GDM1 (cell line): ENCODE measurements at places on chromosomes 1 and 21.

- DNase-seq, result no peak
Measured at GRCh38 chr1:94855307-94855700, 35.1 kb downstream of the SLC44A3 start.

- no peak for DNase-seq
Measured at GRCh38 chr1:68705466-68705865, 208.6 kb upstream of the DEPDC1 start.

DNA sequence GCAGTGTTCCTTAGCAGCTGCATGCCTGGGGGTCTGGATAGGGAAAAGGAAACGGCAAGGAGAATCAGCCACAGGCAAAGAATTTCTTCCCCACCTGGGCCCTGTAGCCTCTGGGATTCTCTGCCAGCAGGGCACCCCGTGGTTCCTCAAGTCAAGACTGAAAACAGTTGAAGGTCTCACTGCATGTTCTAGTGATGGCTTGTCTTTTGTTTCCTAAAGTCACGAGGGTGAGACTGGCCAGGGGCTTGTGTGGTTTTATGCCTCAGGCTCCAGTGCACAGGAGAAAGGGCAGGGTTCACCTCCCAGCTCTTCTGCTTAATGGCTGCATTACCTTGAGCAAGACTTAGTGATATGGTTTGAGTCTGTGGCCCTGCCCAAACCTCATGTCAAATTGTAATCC is 53.2 kb upstream of the B3GALT5 start:
- no peak for DNase-seq

GRCh38 chr21:15722591-15723324 is 7.0 kb upstream of the USP25 start:
- DNase-seq, result no peak

DNA sequence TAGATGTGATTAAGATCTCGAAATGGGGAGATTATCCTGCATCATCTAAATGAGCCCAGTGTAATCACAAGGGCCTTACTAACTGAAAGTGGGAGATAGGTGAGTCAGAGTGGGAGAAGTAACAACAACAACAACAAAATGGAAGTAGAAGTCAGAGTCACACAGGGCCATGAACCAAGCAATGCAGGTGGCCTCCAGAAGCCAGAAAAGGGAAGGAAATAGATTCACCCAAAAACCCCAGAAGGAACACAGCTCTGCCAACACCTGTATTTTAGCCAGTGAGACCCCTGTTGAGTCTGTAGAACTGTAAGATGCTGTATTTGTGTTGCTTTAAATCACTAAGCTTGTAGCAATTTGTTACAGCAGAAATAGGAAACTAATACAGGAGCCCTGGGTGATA is 4.1 kb downstream of the TAGLN2 start:
- DNase-seq, result no peak

DNA sequence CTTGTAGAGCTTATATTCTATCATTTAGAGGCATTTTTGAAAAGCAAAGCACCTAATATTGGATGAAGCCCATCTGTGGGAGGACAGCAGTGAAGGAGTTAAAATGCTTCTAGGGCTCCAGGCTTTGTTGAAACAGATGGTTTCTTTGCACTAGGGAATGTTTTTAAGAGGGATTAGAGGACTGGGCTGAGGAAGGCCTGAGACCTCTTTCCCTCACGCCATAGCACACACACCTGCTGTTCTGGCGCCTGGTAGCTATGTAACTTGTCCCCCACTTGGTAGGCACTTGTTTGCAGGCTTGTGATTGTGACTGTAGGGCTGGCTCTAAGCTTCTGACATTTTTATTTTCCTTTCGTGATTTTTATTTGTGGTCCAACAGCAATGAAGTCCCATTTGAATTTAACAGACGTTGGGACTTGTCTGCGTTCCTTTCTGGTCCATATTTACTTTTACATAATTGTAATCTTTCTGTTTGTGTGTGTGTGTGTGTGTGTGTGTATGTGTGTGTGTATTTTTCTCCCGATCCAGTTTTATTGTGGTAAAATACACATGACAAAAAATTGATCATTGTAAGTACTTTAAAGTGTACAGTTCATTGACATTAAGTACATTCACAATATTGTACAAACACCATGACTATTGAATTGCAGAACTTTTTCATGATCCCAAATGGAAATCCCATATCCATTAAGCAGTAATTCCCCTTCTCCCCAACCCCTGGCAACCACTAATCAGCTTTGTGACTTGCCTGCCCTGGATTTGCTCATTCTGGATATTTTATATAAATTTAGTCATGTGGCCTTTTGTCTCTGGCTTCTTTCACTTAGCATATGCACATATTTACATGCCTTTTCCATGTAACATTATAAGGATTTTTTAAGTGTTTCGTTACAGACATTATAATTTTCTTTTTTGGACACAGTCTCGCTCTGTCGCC is 33.5 kb upstream of the MACF1 start:
- no peak for DNase-seq

DNA sequence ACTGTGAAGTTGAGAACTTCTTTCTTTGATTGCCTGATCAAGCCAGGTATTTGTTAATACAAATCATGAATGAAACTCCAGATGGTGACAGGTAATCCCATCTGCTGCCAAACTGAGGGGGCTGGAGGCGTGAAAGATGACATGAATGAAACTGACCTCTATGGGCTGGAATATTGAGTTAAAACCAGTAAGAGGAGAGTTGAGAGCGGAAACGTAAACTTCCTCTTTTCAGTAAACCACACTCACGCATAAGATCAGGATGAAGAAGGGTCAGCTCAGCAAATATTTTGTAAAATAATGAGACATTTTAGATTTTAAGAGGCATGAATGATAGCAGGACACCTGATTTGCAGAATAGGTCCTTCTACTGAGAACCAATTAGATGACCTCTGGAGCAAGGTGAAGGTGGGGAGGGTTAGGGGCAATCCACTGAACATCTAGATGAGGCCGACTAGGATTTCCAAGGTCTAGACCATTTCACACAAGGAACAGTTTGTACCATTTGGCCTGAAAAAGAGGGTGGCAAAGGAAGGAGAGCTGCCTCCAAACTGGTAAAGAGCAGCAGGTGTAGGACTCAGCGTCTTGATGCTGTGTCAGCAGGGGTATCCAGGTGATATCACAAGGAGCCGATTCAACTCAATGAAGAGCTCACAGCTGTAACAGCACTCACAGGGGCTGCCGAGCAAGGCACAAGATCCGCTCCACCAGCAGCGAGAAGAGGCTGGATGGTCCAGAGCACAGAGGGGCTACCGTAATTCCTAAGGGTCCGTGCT is 132.6 kb downstream of the NTPCR start:
- DNase-seq, result no peak

DNA sequence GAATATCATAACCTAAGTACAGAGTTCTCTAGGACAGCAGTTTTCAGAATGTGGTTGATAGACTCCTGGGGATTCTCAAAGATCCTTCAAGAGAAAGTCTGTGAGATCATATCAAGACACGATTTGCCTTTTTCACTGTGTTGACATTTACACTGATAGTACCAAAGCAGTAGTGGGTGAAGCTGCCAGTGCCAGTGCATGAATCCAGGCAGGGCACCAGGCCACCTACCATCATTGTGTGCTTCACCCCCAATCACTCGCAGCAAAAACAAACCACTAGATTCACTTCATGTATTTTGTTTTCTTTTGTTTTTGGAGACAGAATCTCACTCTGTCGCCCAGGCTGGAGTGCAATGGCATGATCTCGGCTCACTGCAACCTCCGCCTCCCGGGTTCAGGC is 23.9 kb downstream of the DNAJC16 start:
- DNase-seq, result no peak

DNA sequence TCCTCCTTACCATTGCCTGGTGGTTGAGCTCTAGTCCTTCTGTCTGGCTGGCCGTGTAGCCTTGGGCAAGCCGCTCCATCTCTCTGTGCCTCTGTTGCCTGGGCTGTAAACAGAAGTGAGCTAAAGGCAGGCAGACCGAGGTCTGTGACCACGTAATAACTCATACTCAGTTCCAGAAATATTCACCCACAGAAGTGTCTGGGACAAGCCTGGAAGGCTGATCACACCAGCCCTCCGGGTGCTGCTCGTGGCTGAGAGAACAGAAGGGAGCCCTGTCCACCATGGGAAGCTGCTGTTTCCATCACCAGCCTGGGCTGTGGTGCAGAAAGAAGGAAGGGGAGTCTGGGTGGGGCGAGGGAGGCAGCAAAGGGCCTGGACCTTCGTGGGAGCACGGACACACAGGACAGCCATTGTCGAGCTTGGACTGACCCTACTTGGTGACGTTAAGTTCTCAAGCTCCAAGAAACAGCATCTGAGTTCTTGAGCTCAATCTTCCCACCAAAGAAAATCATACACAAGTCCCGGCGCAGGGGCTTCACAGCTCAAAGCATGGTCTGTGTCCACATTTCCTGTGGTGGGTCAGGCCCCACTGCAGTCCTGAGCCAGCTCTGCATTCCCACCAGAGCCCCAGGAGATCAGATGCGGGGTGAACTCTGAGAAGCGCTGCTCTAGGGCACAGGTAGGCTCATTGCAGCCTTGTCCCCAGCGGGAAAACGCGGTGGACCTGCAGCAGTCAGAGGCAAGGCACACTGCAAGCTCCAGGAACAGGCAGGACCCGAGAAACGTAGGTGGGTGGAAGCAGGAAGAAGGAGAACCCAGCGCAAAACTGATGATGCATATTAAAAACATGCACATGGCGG is 61.8 kb downstream of the RUNX3 start:
- DNase-seq, result no peak

DNA sequence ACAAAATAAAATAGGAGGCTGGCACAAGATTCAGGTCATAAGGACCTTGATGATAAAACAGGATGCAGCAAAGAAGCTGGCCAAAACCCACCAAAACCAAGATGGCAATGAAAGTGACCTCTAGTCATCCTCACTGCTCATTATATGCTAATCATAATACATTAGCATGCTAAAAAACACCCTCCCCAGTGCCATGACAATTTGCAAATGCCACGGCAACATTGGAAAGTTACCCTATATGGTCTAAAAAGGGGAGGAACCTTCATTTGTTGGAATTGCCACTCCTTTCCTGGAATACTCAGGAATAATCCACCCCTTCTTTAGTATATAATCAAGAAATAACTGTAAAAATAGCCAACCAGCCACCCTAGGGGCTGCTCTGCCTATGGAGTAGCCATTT is 108.8 kb upstream of the GRIK1 start:
- no peak for DNase-seq
